ENCODE measurements at places on chromosomes 5 and 9.

DNA sequence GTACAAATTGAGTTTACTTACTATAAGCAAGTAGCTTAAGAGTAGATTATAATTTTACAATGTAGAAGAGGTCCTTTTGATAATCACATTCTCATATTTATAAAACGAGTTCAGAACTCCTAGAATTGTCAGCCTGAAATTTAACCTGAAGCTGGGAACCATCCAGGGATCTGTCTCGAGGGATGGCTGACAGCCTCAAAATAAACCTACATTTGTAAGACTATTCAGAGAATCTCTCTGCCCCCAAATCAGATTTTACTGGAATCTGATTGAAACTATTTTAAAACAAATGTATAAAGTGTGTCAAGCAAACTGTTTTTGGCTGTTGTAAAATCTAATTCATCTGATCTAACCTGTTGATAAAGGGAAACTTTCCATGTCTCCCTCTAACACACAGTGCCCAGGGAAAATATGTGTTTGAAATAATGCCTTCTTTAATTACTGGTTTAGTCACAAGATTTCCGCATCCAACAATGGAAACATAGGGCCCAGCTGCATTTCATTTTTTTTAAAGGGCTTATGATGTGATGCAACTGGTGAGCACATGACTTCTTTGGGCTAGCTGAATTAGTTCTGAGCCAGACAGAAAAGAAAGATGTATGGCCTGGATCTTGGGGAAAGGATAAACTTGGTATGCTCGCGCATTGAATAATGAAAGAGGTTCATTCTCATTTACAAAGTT, 30.3 kb downstream of the SLC25A46 start:
- DNase-seq: no peak

GRCh38 chr5:10863763-10864383, 102.8 kb upstream of the DAP start:
- peak; percentile 70 for DNase-seq

GRCh38 chr5:67799732-67800234, 415.8 kb upstream of the PIK3R1 start:
- DNase-seq: no peak

DNA sequence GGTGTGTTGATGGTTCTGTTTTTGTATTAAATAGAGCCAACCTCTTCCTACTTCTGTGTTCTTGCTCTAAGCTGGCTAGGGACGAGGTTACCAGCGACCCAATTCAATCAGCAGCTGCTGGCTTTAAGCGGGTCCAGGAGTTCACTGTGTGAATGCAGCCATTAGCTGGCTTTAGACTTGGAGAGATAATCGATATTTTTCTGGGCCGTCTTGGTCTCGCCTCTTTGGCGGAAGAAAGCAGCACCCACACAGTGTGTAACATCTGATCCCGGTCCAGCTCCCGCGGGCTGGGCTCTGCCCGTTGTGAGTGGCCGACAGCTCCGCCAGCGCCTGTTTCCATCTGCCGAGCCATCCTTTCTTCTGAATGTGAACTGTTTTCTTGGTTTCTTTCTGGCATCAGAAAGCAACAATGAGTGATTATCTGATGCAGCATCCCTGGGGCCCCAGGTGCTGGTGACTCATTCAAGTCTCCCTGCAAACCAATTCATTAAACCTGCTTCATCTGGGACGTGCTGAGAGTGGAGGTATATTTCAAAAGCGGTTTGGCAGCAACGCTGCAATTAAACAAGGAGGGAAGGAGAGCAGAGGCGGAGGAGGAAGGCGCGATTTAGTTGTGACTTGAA, 90.8 kb upstream of the IRX4 start:
- no peak for DNase-seq

GRCh38 chr9:1294641-1295258, 244.6 kb downstream of the DMRT2 start:
- no peak for DNase-seq

GRCh38 chr5:76144513-76145274, 61.5 kb downstream of the SV2C start:
- no peak for DNase-seq

GRCh38 chr5:34530637-34531036, 125.5 kb upstream of the RAI14 start:
- DNase-seq: no peak

GRCh38 chr5:141512390-141512910, 23.6 kb downstream of the PCDHGC5 start:
- DNase-seq: peak; percentile 91

- no peak for DNase-seq
These were observed 62.2 kb upstream of the ADAMTS2 start for GRCh38 chr5:179407191-179408175.

DNA sequence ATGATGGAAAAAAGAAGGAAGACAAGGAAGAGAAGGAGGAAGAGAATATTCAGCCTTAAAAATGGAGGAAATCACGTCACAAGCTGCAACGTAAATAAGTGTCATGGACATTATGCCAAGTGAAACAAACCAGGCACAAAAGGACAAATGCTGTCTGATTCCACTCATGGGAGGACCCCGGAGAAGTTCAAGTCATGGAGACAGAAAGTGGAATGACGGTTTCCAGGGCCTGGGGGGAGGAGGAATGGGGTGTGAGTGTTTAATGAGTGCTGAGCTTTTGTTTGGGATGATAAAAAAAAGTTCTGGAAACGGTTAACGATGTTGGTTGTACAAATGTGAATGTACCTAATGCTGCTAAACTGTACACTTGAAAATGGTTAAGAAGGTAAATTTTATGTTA, 439.5 kb downstream of the GADD45G start:
- DNase-seq: no peak

GRCh38 chr5:147439254-147439653, 70.6 kb downstream of the DPYSL3 start:
- DNase-seq: no peak

DNA sequence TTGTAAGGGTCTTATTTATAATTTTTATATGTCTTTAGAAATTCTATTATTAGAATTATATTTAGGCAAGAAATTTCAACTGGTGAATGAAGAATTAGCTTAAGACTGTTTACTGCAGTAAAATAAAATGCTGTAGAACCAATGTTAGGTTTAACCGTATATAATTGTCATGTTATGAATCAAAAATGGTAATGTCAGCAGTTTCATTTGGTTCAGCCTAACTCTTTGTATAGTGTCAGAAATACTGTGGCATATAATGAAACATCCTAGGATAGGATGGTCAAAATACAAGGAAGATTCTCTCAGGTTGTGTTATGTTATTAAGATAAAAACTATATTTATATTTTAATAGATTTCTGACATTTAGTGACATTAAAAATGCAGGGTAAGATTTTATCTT, 64.4 kb upstream of the EIF4EBP3 start:
- no peak for DNase-seq

Measured in activated CD4-positive, alpha-beta memory T cell treated with anti-CD3 and anti-CD28 coated beads for 36 hours (primary cell).